ENCODE measurements at places on chromosomes 7 and 10. TPM values are rescaled to one million over a fixed set of nuclear protein-coding genes. Genes with fewer than 3 reads are reported as not detected.

GRCh38 chr7:33903791-33904680 lies 1.3 kb upstream of the BMPER start:
- H3K4me3 ChIP-seq = peak overlapping the region; percentile 70
- no peaks in the 10 kb centered on the region for H3K27me3 ChIP-seq
- peaks cover 4% of the 10 kb centered on the region for H3K4me1 ChIP-seq
- DNase-seq = peak; percentile 45
- peak overlapping the region; percentile 74 for H3K27ac ChIP-seq

BPGM gene
- total RNA-seq = 32.8 TPM

- H3K27ac ChIP-seq = no peak overlapping the region
- H3K36me3 ChIP-seq = no peaks in the 10 kb centered on the region
- H3K27me3 ChIP-seq = no peaks in the 10 kb centered on the region
- no peak for DNase-seq
Measured at GRCh38 chr10:120313715-120314114, 143.3 kb upstream of the PLPP4 start.

DNA sequence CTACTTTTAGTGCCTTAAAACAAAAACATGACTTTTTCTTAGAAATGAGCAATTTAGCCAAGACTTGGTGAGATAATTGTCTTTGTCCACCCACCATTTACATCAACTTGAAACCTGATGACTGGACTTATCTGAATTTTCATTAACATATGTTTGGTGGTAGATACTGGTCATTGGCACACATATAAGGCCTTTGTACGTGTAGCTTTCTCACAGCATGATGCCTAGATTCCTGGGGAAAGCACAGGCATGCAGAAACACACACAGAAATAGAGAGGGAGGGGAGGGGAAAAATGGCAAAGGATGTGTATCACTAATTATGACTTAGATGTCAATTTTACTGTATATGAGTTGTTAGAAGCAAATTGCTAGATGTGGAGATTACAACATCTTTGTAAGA lies 488.4 kb downstream of the NXPH1 start:
- H3K4me3 ChIP-seq = no peak overlapping the region
- no peaks in the 10 kb centered on the region for H3K36me3 ChIP-seq
- H3K4me1 ChIP-seq = no peaks in the 10 kb centered on the region
- H3K27me3 ChIP-seq = no peaks in the 10 kb centered on the region
- H3K27ac ChIP-seq = no peak overlapping the region
- no peak for DNase-seq

DNA sequence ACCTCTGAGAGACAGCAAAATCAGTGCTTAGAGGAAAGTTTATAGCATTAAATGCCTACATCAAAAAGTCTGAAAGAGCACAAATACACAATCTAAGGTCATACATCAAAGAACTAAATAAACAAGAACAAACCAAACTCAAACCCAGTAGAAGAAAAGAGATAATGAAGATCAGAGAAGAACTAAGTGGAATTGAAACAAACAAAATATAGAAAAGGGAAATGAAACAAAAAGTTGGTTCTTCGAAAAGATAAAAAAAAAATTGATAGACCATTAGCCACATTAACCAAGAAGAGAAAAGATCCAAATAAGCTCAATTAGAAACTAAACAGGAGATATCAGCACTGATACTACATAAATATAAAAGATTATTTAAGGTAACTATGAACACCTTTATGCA lies 280.0 kb upstream of the NRG3 start:
- no peak for DNase-seq
- no peaks in the 10 kb centered on the region for H3K27me3 ChIP-seq
- no peaks in the 10 kb centered on the region for H3K36me3 ChIP-seq
- H3K4me1 ChIP-seq = no peaks in the 10 kb centered on the region
- no peak overlapping the region for H3K4me3 ChIP-seq

ANKRD22 gene
- total RNA-seq = not detected

TUBB8 gene
- total RNA-seq = not detected

DNA sequence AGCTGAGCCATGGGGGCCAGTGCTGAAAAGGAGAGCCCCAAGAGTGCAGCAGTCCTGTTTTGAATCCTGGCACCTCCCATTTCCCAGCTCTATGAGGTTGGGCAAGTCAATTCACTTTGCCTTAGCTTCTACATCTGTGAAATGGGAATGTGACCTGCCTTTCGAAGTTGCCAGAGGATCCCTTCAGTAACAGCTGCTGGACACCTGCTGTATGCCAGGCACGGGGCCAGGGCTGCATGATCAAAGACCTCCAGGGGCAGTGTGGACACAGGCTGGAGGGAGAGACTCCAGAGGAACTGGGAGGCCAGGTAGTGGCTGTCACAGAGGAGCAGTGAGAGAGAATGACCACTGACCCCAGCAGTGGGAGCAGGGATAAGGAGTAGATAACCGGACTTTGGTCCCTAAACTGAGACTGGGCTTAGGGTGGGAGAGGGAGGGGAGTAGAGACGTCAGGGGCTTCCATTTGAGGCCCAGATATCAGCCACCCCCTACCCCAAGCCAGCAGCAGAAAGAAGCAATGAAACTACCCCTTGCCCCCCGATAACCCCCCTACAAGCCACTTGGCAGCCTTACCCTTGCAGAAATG lies 45.2 kb downstream of the SRRM3 start:
- no peak overlapping the region for H3K27ac ChIP-seq
- H3K4me1 ChIP-seq = no peaks in the 10 kb centered on the region
- DNase-seq = no peak
- H3K4me3 ChIP-seq = no peak overlapping the region

DNA sequence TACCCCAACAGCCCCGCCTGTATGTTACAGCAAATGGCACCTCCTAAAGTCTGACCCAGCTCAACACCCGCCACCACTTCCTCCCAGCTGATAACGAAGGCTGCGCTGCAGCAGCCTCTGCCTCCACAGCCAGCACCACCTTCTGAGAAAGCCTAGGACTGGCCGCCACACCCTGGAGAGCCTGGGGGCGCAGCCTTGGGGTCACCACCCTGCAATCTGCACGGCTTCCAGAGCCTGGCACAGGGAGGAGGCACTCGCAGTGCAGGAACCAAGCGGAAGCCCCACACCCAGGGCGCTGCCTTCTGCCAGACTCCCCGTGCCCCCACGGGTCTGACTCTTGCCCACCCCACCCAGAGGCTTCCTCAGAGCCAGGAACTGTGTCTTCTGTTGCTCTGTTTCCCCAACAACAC lies 112.5 kb downstream of the MAD1L1 start:
- no peak for DNase-seq
- peaks cover 15% of the 10 kb centered on the region for H3K4me1 ChIP-seq

DNA sequence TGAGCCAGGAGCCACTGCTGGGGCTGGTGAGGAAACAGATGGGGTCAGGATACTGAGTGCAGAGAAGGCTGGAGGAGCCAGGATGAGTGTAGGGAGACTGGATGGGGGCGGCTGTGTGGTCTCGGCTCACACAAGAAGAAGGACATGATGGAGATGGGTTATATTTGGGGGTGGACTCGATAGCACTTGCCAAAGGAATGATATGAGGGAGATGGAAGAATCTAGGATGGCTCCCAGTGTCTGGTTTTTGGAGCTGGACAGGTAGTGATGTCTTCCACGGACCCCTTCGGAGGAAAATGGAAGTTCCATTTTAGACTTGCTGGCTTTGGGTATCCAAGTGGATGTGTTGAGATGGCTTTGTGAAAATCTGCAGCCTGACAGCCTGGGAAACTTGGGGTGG lies 83.9 kb downstream of the CDH23 start:
- no peak overlapping the region for H3K4me3 ChIP-seq
- H3K4me1 ChIP-seq = no peaks in the 10 kb centered on the region
- H3K27ac ChIP-seq = no peak overlapping the region

DNA sequence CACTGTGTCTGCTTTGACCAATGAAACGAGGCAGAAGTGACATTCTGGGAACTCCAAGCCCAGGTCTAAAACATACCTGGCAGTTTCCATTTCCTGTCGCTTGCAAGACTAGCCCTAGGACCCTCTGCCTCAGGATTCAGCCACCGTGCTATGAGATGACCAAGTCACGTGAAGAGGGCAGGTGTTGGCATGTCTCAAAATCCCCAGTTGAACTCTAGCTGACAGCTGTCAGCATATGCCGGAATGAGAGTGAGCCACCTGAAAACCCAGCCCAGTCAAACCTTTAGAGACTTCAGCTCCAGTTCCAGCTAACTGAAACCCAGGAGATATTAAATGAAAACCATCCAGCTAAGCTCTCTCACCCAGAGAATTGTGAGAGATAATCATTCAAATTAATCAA lies 89.9 kb upstream of the PPP1R3A start:
- no peaks in the 10 kb centered on the region for H3K27me3 ChIP-seq
- DNase-seq = no peak
- no peaks in the 10 kb centered on the region for H3K36me3 ChIP-seq
- H3K4me3 ChIP-seq = no peak overlapping the region
- no peak overlapping the region for H3K27ac ChIP-seq

GRCh38 chr10:28833313-28833712 lies 156.0 kb downstream of the BAMBI start:
- DNase-seq = no peak
- no peak overlapping the region for H3K4me3 ChIP-seq
- H3K27ac ChIP-seq = no peak overlapping the region
- H3K27me3 ChIP-seq = no peaks in the 10 kb centered on the region
- no peaks in the 10 kb centered on the region for H3K4me1 ChIP-seq
- no peaks in the 10 kb centered on the region for H3K36me3 ChIP-seq

DNA sequence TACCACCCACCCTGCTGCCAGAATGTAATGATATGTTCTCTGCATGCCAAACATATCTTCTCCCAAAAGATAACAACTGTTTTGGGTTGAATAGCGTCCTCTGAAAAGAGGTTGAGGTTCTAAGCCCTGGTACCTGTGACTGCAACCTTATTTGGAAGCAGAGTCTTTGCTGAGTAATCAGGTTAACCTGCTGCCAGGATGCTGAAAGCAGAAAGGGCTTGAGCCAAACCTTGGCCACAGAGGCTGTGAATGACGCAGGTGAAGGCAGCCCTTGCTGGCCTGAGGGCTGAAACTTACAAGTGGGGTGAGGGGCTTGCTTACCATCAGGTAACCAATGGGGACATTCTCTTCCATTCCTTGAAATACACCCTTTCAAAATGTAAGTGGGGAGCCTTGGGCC lies 151.8 kb upstream of the RHEB start:
- H3K4me1 ChIP-seq = peaks cover 3% of the 10 kb centered on the region
- no peak for DNase-seq
- no peaks in the 10 kb centered on the region for H3K27me3 ChIP-seq
- no peaks in the 10 kb centered on the region for H3K36me3 ChIP-seq
- H3K4me3 ChIP-seq = no peak overlapping the region

DNA sequence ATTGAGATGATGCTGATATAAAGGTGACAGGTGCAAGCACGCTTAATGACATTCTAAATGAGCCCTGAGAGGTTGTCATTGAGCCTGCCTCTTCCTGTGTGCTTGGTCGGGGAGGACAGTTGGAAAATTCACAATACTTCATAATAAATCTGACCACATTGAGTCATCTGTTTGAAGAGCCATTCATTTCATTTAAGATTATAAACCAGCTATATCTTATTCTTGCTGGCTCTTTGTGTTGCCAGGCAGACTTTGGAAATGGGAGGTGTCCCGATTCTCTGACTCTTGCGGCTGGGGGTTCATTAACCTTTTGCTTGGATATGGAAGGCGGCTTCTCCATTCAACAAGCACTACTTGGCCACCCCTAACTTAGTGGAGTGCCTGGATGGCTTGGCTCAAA lies 198.2 kb downstream of the FANK1 start:
- H3K36me3 ChIP-seq = no peaks in the 10 kb centered on the region
- H3K27ac ChIP-seq = no peak overlapping the region
- H3K27me3 ChIP-seq = no peaks in the 10 kb centered on the region
- peak; percentile 42 for DNase-seq
- H3K4me1 ChIP-seq = peaks cover 2% of the 10 kb centered on the region

DNA sequence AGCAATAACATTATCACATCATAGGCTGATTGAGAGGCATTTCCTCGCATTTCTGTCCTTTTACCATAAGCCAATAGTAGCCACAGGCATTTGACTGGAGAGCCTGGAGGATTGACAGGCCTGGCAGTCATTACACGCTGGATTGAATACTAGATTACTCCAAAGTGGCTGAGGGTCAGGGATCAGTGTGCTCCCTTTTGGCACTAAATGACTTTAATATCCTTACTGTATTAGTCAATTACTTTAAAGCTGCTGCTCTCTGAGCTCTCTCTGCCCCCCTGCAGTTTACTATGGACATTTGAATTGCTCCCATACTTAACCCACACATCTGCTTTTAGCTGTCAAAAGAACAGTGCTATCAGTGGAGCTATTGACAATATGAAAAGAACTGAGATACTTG lies 302.0 kb downstream of the TFEC start:
- H3K27me3 ChIP-seq = no peaks in the 10 kb centered on the region
- no peak overlapping the region for H3K4me3 ChIP-seq
- no peak overlapping the region for H3K27ac ChIP-seq
- H3K4me1 ChIP-seq = no peaks in the 10 kb centered on the region
- DNase-seq = no peak

PAX4 gene
- total RNA-seq = not detected

- H3K27ac ChIP-seq = no peak overlapping the region
- DNase-seq = no peak
- H3K27me3 ChIP-seq = no peaks in the 10 kb centered on the region
- no peak overlapping the region for H3K4me3 ChIP-seq
- H3K4me1 ChIP-seq = peaks cover 9% of the 10 kb centered on the region
- H3K36me3 ChIP-seq = no peaks in the 10 kb centered on the region
Measured at GRCh38 chr7:143327903-143328302, 12.0 kb downstream of the CLCN1 start.

EEPD1 gene
- total RNA-seq = 8.1 TPM

DNA sequence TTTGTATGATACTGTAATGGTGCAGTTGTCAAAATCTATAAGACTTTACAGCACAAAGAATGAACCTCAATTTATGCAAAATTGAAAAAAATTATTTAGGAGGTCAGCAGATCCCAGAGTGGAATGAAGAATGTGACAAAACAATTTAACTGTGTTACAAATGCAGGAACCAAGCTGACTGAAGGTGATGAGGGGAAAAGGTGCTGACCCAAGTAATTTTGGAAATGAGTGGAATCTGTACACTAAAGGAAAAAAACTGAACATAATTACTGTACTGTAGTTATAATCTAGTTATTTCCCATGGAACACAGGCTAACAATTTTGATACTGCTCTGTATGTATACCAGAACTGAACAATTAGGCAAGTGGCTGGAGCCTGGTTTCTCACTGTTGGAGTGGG lies 31.2 kb upstream of the ZCCHC24 start:
- no peaks in the 10 kb centered on the region for H3K4me1 ChIP-seq
- peaks cover 1% of the 10 kb centered on the region for H3K27me3 ChIP-seq
- no peaks in the 10 kb centered on the region for H3K36me3 ChIP-seq
- H3K27ac ChIP-seq = no peak overlapping the region
- H3K4me3 ChIP-seq = no peak overlapping the region

CEP55 gene
- total RNA-seq = 30.8 TPM

DNA sequence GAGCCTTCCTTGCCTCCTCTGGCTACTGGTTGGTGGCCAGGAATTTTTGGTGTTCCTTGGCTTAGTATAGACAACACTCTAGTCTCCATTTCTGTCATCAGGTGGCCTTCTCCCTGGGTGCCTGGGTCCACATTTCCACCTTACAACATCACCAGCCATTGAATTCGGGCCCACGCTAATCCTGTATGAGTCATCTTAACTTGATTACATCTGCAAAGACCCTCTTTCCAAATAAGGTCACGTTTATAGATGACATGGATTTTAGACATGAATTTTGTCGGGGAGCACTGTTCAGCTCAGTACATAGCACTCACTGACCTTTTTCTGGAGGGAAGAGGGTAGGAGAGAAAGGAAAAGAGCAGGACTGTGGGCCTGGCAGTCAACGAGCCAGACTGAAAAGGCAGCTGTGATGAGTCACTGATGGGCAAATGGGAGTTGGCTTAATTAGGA lies 39.4 kb downstream of the MMRN2 start:
- peak; percentile 77 for DNase-seq
- peak overlapping the region; percentile 58 for H3K27ac ChIP-seq
- H3K4me3 ChIP-seq = no peak overlapping the region
- H3K36me3 ChIP-seq = peaks cover 24% of the 10 kb centered on the region
- H3K4me1 ChIP-seq = peaks cover 5% of the 10 kb centered on the region

CPED1 gene
- total RNA-seq = 96.8 TPM
